ENCODE measurements at places on chromosomes 6 and 20.

GRCh38 chr20:23629017-23629541 is 8.7 kb downstream of the CST3 start:
- peak; percentile 44 for DNase-seq

GRCh38 chr6:23851522-23851921 is 274.5 kb upstream of the NRSN1 start:
- no peak for DNase-seq

- no peak for DNase-seq
Measured at GRCh38 chr6:17964633-17965032, 22.8 kb downstream of the KIF13A start.

- DNase-seq = no peak
Measured at GRCh38 chr6:132466952-132467351, 46.0 kb downstream of the STX7 start.

GRCh38 chr20:23061262-23061661 is 11.8 kb upstream of the THBD start:
- no peak for DNase-seq

GRCh38 chr20:61420781-61421180 is 168.7 kb downstream of the CDH4 start:
- no peak for DNase-seq

DNA sequence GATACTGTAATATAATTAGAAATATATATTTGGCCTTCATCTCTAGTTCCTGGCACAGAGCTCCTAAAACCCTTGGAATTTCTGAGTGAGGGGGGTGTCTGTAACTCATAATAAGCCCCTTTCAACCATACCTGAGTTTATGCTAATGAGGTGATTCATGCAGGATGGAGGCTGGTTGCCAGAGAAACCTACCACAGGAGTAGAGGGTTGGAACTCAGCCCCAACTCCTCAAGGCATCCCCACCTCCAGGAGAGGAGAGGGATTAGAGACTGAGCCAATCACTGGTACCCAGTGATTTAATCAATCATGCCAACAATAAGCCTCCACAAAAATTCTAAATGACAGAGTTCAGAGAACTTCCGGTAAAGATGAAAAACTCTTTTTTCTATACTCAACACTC is 17.5 kb downstream of the UQCC1 start:
- no peak for DNase-seq

GRCh38 chr20:18497603-18498002 is 578 bp upstream of the RBBP9 start:
- no peak for DNase-seq

GRCh38 chr6:121847806-121848522 is 412.5 kb downstream of the GJA1 start:
- DNase-seq = no peak

DNA sequence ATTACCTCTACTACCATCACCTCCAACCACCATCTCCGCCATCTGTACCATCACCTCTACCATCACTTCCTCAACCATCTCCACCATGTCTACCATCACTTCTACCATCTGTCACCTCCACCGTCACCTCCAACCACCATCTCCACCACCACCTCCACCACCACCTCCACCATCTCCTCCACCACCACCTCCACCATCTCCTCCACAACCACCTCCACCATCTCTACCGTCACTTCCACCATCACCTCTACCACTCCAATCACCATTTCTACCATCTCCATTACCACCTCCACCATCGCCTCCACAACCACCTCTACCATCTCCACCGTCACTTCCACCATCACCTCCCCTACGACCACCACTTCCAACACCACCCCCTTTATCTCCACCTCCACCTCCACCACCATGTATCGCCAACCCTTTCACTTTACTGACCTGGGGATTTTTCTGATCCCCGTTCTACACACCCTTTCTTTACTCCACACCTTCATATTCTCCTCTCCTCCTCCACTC is 2.3 kb downstream of the IPCEF1 start:
- no peak for DNase-seq

DNA sequence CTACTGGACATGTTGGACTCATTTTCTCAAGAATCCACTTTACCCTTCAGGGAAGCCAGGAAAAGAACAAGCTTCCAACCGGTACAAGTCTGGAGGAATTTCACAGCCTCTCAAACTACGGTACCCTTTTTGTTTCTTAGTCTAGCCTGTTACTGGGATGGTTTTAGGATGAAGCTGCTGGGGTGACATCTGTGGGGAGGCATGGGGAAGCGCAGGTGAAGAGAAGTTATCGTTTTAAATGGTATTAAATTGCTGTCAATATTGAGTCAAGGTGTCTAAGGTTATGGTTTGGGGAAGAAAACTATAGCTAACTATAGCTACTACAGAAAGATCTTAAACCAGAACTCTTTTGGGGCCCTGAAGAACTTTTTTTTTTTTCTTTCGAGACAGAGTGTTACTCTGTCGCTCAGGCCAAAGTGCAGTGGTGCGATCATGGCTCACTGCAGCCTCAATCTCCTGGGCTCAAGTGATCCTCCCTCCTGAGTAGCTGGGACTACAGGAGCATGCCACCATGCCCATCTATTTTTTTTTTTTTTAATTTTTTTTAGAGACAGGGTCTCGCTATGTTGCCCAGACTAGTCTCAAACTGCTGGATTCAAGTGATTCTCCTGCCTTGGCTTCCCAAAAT is 128.7 kb downstream of the RIN2 start:
- no peak for DNase-seq

GRCh38 chr20:14062786-14063185 is 67.5 kb downstream of the MACROD2 start:
- DNase-seq = no peak

- DNase-seq = no peak
Measured at GRCh38 chr6:170489836-170490235, 63.3 kb downstream of the PSMB1 start.

DNA sequence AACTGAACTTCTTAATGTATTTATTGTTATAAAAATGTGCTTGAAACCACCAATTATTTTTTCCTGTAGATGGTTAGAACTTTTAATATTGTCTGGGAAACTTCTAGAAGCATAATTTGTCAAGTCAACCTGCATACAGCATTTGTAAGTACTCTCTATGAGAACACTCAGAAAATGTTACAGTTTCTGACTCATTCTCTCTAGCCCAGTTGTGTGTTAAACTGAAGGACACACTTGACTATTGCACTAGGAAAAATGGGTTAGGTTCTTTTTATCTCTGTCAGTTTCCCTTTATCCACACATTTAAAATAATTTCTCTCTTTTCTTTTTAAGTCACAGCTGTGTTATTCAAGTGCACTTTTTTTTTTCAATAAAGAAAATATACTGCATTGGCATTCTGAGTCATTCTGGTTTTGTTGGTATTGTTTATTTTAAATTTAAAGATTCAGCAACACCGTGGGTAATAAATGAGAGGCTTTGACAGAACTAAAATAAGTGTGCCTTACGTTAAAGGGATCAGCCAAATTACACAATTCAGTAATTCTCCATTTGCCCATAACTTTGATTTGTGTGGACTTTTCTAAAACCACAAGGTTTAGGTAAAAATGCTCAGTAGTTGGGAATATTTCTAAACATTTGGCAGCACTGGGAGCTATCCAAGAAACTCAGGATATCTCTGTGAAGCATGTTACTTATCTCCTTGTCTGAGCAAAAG is 50.7 kb downstream of the OPN5 start:
- no peak for DNase-seq

DNA sequence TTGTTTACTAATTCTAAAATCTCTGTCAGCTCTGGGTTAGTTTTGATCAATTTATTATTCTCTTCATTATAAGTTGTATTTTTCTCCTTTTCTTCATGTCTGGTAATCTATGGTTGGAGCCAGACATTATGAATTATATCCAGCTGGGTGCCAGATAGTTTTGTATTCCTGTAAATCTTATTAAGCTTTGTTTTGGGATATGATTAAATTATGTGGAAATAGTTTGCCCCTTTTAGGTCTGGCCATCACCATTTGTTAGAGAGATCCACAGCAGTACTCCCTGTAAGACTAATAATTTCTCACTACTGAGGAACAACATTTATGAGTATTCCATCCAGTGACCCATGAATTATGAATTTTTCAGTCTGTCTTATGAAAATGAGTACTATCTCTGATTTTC is 20.9 kb upstream of the SLC17A1 start:
- no peak for DNase-seq

- DNase-seq = no peak
Measured at GRCh38 chr6:141335477-141336273, 797.0 kb upstream of the GJE1 start.

GRCh38 chr6:158649289-158650143 is at the start of gene SYTL3:
Gene SYTL3, plus strand, starts transcription at chr6:158650054. Its CDS starts 13,215 bp downstream, at chr6:158663269.
- no peak for DNase-seq

GRCh38 chr6:90230548-90231215 is 66.0 kb downstream of the BACH2 start:
- no peak for DNase-seq

GRCh38 chr20:25053255-25054031 is 4.5 kb downstream of the ACSS1 start:
- DNase-seq = no peak

DNA sequence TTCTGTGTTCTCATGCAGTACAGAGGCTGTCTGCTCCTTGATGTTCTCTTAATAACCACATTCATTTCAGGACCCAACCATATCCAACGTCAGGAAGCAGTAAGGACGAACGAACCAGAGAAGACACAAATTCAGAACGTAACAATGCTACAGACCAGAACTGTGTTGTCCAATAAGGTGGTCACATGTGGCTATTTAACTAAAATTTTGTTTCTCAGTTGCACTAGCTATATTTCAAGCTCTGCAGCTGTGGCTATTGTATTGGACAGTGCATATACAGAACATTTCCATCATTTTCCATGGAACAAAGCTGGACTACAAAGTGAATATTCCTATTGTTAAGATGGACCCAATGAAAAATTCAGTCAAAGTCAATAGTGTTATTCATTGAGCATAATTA is 27.0 kb downstream of the MAP7 start:
- DNase-seq = no peak

- DNase-seq = no peak
Measured at GRCh38 chr6:138371720-138372119, 6.0 kb upstream of the SMIM28 start.

GRCh38 chr6:57135885-57136284 is 36.2 kb upstream of the BAG2 start:
- no peak for DNase-seq

- no peak for DNase-seq
Measured at GRCh38 chr20:16462711-16463110, 110.5 kb downstream of the KIF16B start.

- no peak for DNase-seq
Measured at GRCh38 chr6:21271428-21272155, 322.0 kb upstream of the SOX4 start.

GRCh38 chr20:60528141-60528540 is 569.9 kb downstream of the CDH26 start:
- DNase-seq = no peak

GRCh38 chr6:143449714-143450452 is 612 bp downstream of the ADAT2 start:
- DNase-seq = no peak

- no peak for DNase-seq
Measured at GRCh38 chr6:144232832-144233230, 52.3 kb upstream of the UTRN start.

GRCh38 chr6:158654960-158655489 is 5.2 kb downstream of the SYTL3 start:
- no peak for DNase-seq

- DNase-seq = no peak
Measured at GRCh38 chr20:22974354-22974753, 60.8 kb upstream of the SSTR4 start.

GRCh38 chr6:14883921-14884320 is 361.9 kb upstream of the JARID2 start:
- no peak for DNase-seq

- no peak for DNase-seq
Measured at GRCh38 chr20:48847498-48848205, 19.9 kb upstream of the PREX1 start.

- no peak for DNase-seq
Measured at GRCh38 chr6:136753624-136754023, 38.7 kb downstream of the MAP3K5 start.

DNA sequence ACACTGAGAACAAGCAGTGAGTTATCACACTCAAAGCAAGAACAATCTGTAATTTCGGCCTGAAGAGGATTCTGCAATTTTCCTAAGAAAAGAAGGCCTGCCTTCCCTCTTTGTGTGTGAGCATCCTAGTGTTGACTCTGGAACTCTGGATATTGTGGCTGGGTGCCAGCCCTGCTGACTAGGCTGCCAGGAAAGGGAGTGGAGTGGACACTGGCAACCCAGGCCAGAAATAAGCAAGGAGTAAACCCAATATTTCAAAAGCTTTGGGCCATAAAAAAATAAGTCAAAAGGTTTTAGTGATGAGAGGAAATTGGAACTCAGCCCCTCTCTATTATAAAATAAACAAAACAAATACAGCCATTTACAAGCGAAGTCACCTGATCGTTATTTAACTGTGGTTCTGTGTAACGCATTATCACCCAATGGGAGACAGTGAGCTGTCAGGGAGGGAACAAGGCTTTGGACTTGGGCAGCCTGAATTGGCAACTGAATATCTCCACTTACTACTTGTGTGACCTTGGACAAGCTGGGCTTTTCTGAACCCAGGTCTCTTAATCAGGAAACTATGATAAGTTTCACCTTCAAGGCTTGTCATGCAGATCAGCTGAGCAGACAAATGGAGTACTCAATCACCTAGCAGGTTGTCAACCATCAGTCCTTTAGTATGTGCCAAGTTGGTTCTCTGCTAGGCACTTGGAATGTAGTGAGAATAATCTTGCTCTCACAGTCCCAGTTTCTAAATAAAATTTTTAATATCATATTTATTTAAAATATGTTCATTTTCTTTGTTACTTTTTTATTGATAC is 196.2 kb downstream of the PAX1 start:
- no peak for DNase-seq

GRCh38 chr6:24564081-24564480 is 69.3 kb downstream of the ALDH5A1 start:
- no peak for DNase-seq

DNA sequence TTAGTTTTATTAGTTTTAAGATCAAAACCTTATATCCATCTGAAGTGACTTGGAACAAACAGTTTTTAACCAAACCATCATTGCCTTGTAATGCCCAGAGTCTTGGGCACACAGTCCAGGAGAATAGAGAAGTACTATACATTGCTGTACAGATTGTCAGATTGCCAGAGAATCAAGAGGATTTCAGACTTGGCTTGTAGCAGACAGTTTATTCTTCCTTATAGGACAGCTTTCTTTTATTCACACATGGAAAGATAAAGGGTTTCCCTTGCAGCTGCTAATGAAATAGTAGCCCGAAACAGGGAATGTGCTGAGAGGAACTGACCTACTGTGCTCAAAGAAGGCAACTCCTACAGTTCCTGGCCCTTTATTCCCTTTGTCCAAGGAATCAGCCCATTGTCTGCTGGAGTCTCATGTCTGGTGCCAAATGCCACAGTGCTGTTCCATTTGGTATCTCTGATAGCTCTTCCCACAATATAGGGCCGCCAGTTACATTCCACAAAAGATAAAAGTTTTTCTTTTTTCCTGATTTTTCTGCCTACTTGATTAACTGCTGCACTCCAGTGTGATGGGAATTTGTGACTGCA is 30.6 kb downstream of the DCBLD1 start:
- no peak for DNase-seq

DNA sequence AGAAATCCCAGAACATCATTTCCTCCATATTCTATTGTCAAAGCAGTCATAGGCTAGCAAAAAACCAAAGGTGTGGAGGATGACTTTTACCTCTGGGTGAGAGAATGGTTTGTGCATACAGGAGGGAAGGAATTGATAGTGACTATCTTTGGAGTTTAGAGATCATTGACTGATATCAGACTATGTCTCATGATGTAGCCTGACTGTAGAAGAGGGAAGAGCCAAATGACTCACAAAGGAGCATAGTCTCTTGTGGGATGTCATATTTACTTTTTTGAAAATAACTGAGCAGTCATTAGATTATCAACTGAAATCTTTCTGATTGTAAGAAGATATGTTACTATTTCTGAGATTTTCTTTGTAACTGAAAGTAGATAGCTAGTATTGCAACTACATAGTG is 158.5 kb downstream of the FLRT3 start:
- DNase-seq = no peak

All from T1000 (cell line).